ENCODE measurements at places on chromosomes 11 and 22.
A peak's percentile ranks its signal among the peaks of the same experiment; 100 is the strongest.

- H3K4me3 ChIP-seq, result no peak overlapping the region
- no peaks in the 10 kb centered on the region for H3K27me3 ChIP-seq
- no peaks in the 10 kb centered on the region for H3K4me1 ChIP-seq
- H3K27ac ChIP-seq, result no peak overlapping the region
Measured at GRCh38 chr11:99320769-99321290, 300.1 kb downstream of the CNTN5 start.

GRCh38 chr22:20553947-20554741 is 46.7 kb downstream of the MED15 start:
- peaks cover 96% of the 10 kb centered on the region for H3K4me1 ChIP-seq
- DNase-seq, result no peak
- H3K27ac ChIP-seq, result peak overlapping the region; percentile 36
- no peak overlapping the region for H3K4me3 ChIP-seq

- peaks cover 10% of the 10 kb centered on the region for H3K4me1 ChIP-seq
- H3K27ac ChIP-seq, result no peak overlapping the region
- no peaks in the 10 kb centered on the region for H3K27me3 ChIP-seq
- no peak overlapping the region for H3K4me3 ChIP-seq
- no peak for DNase-seq
- H3K36me3 ChIP-seq, result no peaks in the 10 kb centered on the region
Measured at GRCh38 chr11:13663631-13664071, 4.8 kb upstream of the FAR1 start.

GRCh38 chr11:61266602-61267001 is 25.6 kb downstream of the PGA5 start:
- DNase-seq, result no peak
- H3K36me3 ChIP-seq, result no peaks in the 10 kb centered on the region
- H3K27me3 ChIP-seq, result no peaks in the 10 kb centered on the region
- H3K4me3 ChIP-seq, result no peak overlapping the region
- H3K4me1 ChIP-seq, result no peaks in the 10 kb centered on the region
- H3K27ac ChIP-seq, result no peak overlapping the region

DNA sequence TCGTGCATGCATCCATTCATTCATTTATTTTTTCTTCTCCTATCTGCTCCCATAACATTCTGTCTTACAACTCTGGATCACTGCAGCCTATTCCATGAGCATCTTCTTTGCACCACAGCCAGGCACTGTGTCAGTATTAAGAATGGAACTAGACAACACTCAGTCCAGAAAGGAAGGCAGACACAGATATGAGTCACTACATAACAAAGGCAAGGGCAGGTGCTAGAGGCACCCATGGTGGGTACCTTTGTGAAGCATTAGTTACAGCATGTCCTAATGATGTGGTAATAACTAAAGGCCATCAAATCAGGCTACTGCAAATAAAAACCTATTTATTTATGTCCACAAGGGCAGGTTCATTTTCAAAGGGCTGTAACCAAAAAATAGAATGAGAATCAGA is 28.1 kb downstream of the TENM4 start:
- H3K27ac ChIP-seq, result no peak overlapping the region
- H3K4me3 ChIP-seq, result no peak overlapping the region
- H3K36me3 ChIP-seq, result no peaks in the 10 kb centered on the region
- no peak for DNase-seq

DNA sequence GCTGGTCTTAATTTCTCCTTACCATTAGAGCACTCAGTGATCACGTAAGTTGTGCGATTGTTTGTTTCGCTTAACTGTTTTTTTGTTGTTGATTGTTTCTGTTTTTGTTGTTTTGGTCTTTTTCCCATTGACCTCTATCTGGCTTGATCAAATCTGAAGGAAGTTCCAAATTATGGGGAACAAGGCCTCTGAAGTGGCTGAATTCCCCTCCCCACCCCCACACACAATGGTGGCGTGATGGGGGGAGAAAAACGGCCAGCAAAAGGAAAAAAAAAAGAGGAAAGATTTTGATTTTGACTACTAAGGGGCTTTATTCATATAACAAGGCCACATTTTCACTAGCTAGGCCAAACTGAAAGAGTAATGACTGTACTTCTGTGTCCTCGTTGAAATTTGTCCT is 53.6 kb downstream of the OSBPL5 start:
- H3K4me3 ChIP-seq, result no peak overlapping the region
- no peaks in the 10 kb centered on the region for H3K36me3 ChIP-seq
- no peaks in the 10 kb centered on the region for H3K4me1 ChIP-seq
- no peak overlapping the region for H3K27ac ChIP-seq

DNA sequence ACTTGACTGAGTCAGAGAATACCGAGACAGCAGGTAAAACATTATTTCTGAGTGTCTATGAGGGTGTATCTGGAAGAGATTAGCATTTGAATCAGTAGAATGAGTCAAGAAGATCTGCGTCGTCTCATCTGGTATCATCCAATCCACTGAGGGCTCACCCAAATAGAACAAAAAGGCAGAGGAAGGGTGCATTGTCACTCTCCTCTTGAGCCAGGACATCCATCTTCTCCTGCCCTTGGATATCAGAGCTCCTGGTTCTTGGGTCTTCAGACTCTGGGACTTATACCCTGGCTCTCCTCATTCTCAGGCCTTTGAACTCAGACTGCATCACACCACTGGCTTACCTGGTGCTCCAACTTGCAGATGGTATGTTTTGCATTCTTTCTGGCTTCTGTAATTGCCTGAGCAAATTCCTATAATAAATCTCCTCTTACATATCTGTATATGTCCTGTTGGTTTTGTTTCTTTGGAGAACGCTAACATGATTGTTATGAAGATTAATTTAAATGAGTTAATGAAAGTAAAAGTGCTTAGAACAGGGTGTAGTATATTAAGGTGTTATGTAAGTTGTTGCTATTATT is 49.3 kb downstream of the ME3 start:
- no peak overlapping the region for H3K4me3 ChIP-seq
- H3K4me1 ChIP-seq, result no peaks in the 10 kb centered on the region
- H3K36me3 ChIP-seq, result no peaks in the 10 kb centered on the region
- H3K27ac ChIP-seq, result no peak overlapping the region
- no peaks in the 10 kb centered on the region for H3K27me3 ChIP-seq

DNA sequence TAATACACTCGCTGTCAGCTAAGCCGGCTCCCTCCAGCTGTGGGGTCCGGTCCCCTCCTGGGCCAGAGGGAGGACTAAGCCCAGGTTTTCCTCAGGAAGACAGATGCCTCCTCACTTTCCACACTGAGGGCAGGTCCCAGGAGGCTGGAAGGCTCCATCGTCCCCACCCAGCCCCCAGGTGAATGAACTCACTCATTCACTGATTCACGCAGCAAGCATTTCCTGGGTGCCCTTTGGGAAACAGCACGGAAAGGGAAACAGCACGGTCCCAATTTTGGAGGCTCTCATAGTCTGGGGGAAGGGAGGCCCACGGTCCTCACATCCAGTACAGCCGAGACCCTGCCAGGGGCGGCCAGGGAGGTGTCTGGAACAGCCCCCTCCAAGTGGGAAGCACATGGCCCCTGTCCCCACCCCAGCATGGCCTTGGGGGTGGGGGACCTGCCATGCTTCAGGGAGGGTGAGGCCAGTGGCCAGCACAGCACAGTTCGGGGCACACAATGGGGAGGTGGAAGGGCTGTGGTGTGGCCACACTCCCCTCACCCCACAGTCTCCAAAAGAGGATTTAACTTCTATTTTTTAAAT is 9.3 kb upstream of the TH start:
- no peak overlapping the region for H3K4me3 ChIP-seq
- H3K36me3 ChIP-seq, result no peaks in the 10 kb centered on the region
- no peak for DNase-seq

GRCh38 chr11:122721964-122722266 is 66.4 kb downstream of the UBASH3B start:
- no peak for DNase-seq
- no peaks in the 10 kb centered on the region for H3K36me3 ChIP-seq
- peaks cover 67% of the 10 kb centered on the region for H3K4me1 ChIP-seq
- H3K27me3 ChIP-seq, result no peaks in the 10 kb centered on the region

GRCh38 chr11:93767018-93767417 is 17.1 kb upstream of the MED17 start:
- no peak overlapping the region for H3K27ac ChIP-seq
- DNase-seq, result no peak
- H3K36me3 ChIP-seq, result peaks cover 14% of the 10 kb centered on the region
- H3K4me3 ChIP-seq, result no peak overlapping the region
- no peaks in the 10 kb centered on the region for H3K27me3 ChIP-seq

DNA sequence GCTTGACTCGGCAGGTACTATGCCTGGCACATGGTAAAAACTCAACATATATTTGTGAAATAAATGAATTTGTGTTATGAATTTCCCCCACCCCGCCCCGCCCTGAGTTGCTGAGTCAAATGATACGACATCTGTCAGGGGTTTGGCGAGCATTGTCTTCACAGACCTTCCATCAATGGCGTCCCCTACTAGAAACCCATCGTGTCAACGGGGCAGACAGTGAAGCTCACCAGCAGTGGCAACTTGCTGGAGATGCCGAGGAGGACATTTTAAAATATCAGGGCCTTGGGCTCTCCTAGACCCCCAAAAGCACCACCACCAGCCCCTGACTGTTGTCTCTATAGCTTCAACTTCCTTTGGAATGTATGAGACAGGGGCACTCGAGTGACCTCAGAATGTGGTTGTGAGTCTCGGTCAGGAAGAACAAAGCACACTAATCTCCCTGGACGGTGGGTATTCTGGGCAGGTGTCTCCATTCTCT is 761 bp upstream of the NXF1 start:
- H3K27ac ChIP-seq, result peak overlapping the region; percentile 83
- peak overlapping the region; percentile 70 for H3K4me3 ChIP-seq
- H3K36me3 ChIP-seq, result peaks cover 30% of the 10 kb centered on the region
- peaks cover 36% of the 10 kb centered on the region for H3K4me1 ChIP-seq
- H3K27me3 ChIP-seq, result no peaks in the 10 kb centered on the region
- DNase-seq, result peak; percentile 38

GRCh38 chr22:38089474-38089851 is 5.5 kb upstream of the SLC16A8 start:
- H3K27me3 ChIP-seq, result peaks cover 11% of the 10 kb centered on the region
- H3K4me1 ChIP-seq, result no peaks in the 10 kb centered on the region
- no peaks in the 10 kb centered on the region for H3K36me3 ChIP-seq
- H3K4me3 ChIP-seq, result no peak overlapping the region
- no peak for DNase-seq

DNA sequence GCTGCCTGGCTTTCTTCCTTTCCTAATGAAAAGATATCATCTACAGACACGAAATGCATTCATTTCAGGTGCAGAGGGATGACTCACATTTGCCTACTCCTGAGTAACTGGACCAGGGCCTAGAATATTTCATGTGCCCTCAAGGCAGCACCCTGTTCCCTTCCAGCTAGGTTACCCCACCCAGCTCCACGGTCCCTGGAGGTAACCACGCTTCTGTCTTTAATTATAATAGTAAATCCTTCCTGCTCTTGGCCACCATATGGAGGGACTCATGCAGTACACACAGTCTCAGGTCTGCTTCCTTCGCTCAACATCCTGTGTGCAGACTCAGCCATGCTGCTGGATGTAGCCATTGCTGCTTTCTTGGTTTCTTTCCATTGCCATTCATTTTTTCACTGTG is 22.3 kb downstream of the DHCR7 start:
- no peaks in the 10 kb centered on the region for H3K4me1 ChIP-seq
- DNase-seq, result no peak
- no peak overlapping the region for H3K4me3 ChIP-seq
- H3K36me3 ChIP-seq, result no peaks in the 10 kb centered on the region
- H3K27me3 ChIP-seq, result no peaks in the 10 kb centered on the region

GRCh38 chr11:65563601-65564000 is 5.4 kb upstream of the LTBP3 start:
- H3K4me3 ChIP-seq, result no peak overlapping the region
- peaks cover 7% of the 10 kb centered on the region for H3K36me3 ChIP-seq

DNA sequence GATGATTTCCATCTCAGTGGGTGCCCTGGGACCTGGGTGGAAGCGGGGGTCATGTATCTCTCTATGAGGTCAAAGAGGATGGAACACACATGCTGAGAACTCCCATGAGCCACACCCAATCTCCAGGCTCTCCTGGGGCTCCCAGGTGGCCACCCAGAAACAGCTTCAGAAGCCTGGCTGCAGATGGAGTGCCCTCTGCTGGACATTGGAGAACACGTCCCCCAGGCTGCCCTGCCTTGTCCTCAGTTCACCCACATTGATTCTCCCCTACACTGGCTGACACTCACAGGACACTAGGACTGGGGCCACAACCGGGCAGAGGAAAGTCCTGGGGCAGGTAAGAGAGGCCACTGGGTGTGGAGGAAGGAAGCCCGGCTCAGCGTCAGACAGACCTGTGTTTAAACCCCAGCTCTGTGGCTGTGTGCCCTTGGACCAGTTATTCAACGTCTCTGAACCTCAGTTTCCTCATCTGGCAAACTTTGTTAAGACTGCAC is 4.5 kb upstream of the NOL12 start:
- no peaks in the 10 kb centered on the region for H3K27me3 ChIP-seq
- peaks cover 34% of the 10 kb centered on the region for H3K4me1 ChIP-seq
- H3K27ac ChIP-seq, result no peak overlapping the region
- H3K4me3 ChIP-seq, result no peak overlapping the region
- peak; percentile 69 for DNase-seq

- H3K27me3 ChIP-seq, result no peaks in the 10 kb centered on the region
- no peaks in the 10 kb centered on the region for H3K36me3 ChIP-seq
- DNase-seq, result no peak
- H3K4me1 ChIP-seq, result no peaks in the 10 kb centered on the region
- no peak overlapping the region for H3K4me3 ChIP-seq
Measured at GRCh38 chr22:27625769-27626674, 175.5 kb downstream of the MN1 start.

DNA sequence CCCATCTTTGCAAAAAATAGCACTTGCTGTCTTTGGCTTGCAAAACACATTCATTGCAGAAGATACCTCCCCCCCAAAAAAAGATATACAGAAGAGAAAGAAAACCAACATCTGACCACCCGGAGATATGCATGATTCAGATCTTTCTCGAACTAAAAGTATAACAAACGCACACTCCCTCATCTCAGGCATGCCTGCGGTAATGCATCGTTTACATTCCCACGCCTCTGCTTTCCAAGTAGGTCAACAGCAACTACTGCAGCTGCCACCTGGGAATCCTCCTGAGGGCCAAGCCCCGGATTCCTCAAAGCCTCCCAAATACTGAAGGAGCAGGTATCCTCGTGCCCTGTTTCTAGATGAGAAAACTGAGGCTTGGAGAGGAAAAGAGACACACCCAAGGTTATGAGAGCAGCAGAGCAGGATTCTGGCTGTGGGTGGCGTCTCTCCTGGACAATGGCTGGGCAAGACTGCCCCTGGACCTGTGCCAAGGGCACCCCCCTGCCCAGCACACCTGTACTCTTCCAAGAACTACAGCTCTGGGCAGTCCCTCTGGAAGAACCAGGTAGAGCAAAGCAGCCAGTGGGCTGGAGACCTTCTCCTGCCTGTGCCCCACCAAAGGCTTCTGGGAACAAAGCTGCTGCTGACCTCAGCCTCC is 38.1 kb downstream of the NUP50 start:
- H3K4me1 ChIP-seq, result no peaks in the 10 kb centered on the region
- H3K27me3 ChIP-seq, result no peaks in the 10 kb centered on the region
- H3K27ac ChIP-seq, result no peak overlapping the region
- peaks cover 32% of the 10 kb centered on the region for H3K36me3 ChIP-seq
- DNase-seq, result no peak
- H3K4me3 ChIP-seq, result no peak overlapping the region

GRCh38 chr11:45432100-45432499 is 146.0 kb upstream of the SYT13 start:
- H3K27me3 ChIP-seq, result no peaks in the 10 kb centered on the region
- no peaks in the 10 kb centered on the region for H3K4me1 ChIP-seq
- DNase-seq, result no peak
